ENCODE measurements at places on chromosomes 13 and 19. TPM values are rescaled to one million over a fixed set of nuclear protein-coding genes. Genes with fewer than 3 reads are reported as not detected.

- DNase-seq, result no peak
These were observed 219.1 kb downstream of the IRS2 start for GRCh38 chr13:109567315-109567714.

GRCh38 chr13:48487968-48488367, 44.9 kb downstream of the RCBTB2 start:
- DNase-seq, result no peak

Gene SIGLECL1
- not detected for total RNA-seq

GRCh38 chr13:97855570-97856303, 97.7 kb upstream of the IPO5 start:
- no peak for DNase-seq

- peak; percentile 88 for DNase-seq
These were observed 4.5 kb upstream of the SHISA7 start for GRCh38 chr19:55447421-55448174.

Gene GPR180
- 10.6 TPM for total RNA-seq

Gene KRTDAP
- total RNA-seq, result not detected

DNA sequence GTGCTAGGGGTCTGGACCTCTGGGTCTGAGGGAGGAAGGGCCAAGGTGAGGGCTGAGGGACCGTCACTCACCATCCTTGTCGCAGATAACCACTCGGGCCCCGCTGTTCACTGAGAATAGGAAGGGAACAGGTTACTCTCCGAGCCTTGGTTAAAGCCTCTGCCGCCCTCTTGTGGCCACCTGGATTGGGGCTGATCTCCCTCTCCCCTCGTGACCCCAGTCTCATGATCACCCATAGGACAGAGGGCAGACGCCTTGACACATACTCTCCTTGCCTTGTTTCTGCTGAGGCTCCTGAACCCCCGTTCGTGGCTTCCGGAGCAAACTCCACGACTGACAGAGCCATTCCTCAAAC, 580 bp downstream of the HSD17B14 start:
- DNase-seq, result peak; percentile 80

Gene SDHAF1
- 10.6 TPM for total RNA-seq

Gene SPACA4
- not detected for total RNA-seq

GRCh38 chr13:44012910-44013757, 133.4 kb downstream of the LACC1 start:
- no peak for DNase-seq

Gene GYS1
- total RNA-seq, result 14.2 TPM

DNA sequence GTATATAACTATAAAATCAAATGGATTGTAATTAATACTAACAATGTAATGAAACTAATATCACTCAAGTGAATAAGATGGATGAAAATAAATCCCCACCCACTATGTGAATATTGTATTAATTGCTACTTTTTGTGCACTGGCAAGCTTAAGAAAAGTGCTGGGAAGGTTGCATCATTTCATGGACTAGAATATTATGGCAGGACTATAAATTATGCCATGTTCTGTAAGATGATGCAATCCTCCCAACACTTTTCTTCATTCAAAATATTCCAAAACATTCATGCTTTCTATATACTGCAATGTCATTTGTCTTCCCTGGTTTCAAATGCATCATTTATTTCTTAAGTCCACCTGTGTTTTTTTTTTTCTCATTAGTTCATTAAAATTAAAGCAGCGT, 457.6 kb upstream of the GPC6 start:
- no peak for DNase-seq

- DNase-seq, result no peak
These were observed 15.2 kb downstream of the BCAT2 start for GRCh38 chr19:48795685-48796070.

GRCh38 chr13:21576426-21576825, 27.5 kb downstream of the MICU2 start:
- DNase-seq, result no peak

Gene ADAMTS10
- 46.0 TPM for total RNA-seq

Gene SULT2A1
- total RNA-seq, result not detected

- DNase-seq, result no peak
These were observed 648.3 kb upstream of the SPRY2 start for GRCh38 chr13:80989241-80989640.

DNA sequence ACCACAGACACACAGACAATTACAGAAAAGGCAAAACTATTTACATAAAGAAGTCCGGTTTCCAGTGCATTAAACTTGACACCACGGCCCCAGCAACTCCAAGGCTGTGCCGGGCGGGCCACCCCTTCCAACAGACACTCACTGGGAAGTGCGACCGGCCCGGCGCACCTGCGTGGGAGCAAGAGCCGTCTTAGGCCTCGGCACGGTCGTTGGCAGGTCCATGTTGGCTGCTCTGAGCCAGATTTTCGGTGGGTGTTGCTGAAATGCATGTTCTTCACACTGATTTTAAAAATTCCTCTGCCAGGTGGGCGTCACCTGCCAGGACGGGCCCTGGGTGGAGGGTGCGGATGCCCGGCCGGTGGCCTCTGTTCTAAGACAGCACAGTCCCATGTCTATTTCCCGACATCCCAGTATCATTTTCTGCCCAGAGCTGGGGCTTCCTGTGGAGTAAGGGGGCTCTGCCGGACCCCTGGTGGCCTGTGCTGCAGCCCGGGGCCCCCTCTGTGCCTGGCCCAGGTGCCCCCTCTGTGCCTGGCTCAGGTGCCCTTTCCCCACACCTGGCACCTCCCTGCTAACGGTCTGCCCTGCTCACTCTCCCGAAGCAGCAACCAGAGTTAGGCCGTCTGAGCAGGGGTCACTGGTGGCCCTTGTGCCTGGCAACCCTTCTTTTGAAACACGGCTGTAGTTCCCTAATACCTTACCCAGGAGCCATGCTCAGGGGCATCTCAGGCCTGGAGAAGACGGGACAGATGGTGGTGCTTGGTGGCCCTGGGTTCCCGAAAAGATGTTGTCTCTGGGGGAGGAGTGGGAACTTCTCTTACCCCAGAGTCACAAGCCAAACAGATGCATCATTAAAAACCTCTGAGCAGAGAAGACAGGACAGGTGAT, 9.2 kb downstream of the TMEM255B start:
- no peak for DNase-seq

Gene USPL1
- 46.9 TPM for total RNA-seq

GRCh38 chr19:788983-789700, 8.1 kb upstream of the PTBP1 start:
- DNase-seq, result no peak

DNA sequence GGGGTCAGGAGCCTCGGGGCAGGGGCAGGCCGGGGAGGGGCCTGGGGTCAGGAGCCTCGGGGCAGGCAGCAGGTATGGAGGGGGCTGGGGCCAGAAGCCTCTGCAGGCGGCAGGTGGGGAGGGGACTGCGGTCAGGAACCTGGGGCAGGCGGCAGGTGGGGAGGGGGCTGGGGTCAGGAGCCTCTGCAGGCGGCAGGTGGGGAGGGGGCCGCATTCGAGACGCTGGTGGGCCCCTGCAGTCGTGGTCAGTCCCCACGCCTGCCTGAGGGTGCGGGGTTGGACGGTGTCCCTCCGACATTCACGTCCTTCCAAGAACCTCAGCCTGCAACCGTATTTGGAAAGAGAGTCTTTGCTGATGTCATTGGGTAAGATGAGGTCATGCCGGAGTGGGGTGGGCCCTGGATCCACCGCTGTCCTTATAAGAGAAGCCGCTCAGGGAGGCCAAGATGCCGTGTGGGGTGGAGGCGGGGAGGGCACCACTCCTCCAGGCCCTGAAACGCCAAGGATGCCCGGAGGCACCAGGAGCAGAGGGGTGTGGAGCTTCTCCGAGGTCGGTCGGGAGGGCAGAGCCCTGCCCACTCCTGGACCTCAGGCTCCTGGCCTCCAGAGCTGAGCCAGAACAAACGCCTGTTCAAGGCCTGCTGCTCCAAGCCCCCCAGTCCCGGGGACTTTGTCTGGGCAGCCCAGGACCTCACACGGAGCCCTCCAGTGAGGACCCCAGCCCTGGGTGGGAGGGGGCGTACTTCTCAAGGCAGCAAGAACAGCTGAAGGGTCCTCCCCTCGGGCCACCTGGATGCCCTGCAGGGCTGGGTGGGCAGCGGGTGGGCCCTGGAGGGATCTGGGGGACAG, 30.1 kb downstream of the PIP5K1C start:
- DNase-seq, result no peak

GRCh38 chr13:85216576-85216975, 582.6 kb downstream of the SLITRK6 start:
- DNase-seq, result no peak

DNA sequence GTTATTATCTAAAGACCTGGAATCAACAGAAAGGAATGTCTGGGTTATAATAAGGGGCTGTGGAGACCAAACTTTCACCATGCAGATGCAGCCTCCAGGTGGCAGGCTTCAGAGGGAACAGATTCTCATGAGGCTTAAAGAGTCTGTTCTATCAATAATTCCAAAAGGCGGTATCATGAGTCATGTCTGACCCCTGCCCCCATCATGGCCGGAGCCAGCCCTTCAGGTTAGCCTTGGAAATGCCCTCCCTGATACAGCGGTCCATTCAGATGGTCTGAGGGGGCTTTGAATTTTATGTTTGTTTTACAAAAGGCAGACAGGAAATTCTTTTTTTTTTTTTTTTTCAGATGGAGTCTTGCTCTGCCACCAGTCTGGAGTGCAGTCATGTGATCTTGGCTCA, 21.7 kb upstream of the LAMP1 start:
- DNase-seq, result no peak

GRCh38 chr19:3115916-3116602, 19.8 kb upstream of the GNA15 start:
- no peak for DNase-seq

- DNase-seq, result no peak
These were observed 245.1 kb downstream of the KCTD12 start for GRCh38 chr13:76641056-76641455.

DNA sequence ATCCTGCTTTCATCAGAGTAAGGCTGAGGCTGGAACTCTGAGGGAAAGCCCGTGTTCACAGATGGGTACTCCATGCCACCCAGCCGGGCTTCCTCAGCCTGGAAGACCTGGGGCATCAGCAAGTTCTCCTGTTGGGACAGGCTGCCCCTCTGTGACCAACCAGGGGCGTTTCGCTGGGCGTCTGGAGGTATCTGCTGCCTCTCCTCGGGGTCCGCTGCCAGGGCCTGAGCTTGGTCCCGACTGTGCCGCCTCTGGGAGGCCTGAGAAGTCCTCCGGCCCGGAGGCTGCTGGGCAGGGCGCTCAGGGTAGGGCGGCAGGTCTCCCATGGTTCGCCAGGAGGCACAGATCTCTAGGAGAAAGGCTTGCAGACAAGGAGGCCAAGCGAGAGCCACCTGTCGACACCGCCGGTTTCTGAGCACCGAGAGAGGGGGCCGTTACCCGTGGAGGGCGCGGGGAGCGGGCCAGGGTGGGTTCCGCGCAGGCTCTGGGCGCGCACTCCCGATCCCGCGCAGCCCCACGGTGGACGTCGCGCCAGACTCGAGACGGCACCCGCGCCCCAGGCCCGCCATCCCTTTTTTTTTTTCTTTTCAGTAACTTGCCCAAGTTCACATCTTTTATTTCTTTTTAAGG, at the start of gene RSPH6A:
TSS of gene RSPH6A (minus strand) at position 458 of the 630 bp plus-strand sequence. CDS start at position 326, 132 bp downstream.
- no peak for DNase-seq

Gene ZFP82
- 45.5 TPM for total RNA-seq

DNA sequence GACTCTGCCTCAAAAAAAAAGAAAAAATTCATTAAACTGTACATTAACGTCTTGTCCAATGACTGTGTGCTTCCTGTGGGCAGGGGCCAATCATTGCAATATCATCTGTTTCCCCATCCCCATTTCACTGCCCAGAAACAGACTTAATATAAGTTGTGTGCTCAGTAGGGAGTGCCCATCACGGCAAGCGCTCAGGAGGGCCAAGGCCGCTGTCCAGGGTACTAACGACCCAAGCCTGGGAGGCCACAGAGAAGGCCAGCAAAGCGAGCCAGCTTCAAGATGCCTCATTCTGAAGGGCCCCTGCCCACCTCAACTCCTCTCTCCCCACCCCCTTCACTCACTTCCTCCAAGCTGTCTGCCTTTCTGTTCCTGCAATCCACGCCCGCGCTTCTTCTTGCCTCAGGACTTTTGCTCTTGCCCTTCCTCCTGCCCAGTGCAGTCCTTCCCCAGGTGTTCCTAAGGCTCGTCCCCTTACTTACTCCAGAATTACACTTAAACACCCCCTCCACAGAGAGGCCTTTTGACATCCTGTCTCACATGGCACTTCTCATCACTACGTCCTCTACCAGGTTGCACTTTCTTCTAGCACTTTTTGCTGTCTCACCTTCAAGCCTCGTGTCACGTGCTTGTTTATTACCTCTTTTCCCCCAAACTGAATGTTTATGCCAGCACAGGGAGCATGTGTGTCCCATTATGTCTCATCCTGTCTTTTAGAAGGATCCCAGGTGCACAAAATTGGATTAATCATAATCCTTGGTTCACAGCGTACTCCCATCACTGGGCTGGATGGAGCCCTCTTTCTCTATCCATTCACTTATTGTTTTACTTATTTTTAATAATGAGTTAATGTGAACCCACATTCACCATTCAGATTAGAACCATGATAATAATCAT, 11.3 kb upstream of the POU2F2 start:
- no peak for DNase-seq

DNA sequence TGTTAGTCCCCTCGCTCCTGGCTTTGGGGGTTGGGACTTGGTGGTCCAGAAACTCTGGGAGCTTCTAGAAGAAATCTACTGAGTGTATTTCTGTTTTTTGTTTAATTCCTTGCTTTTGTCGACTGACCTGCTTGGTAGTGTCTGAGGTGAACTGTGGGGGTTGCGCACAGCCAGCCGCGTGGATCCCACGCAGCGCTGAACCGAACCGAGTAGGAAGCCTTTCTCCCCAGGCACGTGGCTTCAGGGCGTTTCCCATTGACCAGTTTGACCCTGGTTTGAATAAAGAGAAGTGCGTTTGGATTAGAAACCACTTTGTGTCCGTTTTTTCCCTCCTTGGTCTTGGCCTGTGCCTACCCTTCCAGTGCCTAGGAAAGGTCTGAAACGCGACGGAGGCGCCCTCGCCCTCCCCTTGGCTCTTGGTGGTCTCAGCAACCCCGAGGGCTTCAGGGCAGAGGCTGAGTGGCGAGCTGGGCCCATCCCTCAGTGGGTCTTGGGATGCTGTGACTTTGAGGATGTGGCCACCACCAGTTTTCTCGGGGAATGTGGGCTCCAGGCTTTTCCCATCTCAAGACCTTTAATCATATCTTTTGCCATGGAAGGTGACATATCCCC, 2.7 kb upstream of the RPS15 start:
- DNase-seq, result no peak

Gene ZNF563
- total RNA-seq, result 1.9 TPM

Gene NEK3
- 11.4 TPM for total RNA-seq

DNA sequence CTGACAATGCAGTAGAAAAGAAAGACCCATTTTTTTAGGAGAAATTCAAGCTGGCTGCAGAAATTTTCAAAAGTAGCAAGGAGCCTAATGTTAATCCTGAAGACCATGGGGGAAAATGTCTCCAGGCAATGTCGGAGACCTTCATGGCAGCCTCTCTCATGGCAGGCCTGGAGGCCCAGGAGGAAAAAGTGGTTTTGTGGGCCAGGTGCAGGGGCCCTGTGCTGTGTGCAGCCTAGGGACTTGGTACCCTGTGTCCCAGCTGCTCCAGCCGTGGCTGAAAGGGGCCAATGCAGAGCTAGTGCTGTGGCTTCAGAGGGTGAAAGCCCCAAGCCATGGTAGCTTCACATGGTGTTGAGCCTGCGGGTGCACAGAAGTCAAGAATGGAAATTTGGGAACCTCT, 4.1 kb downstream of the ALG11 start:
- DNase-seq, result no peak

Gene FAM216B
- total RNA-seq, result 0.78 TPM

Gene C19orf67
- not detected for total RNA-seq

GRCh38 chr19:48608798-48609263, 2.3 kb downstream of the SPACA4 start:
- DNase-seq, result no peak

Gene AKAP11
- total RNA-seq, result 87.0 TPM

Gene LGALS14
- not detected for total RNA-seq

Gene C19orf85
- not detected for total RNA-seq

- no peak for DNase-seq
These were observed 72.1 kb downstream of the GPC6 start for GRCh38 chr13:93298713-93299112.

GRCh38 chr13:90246687-90247345, 1100.7 kb upstream of the MIR17HG start:
- no peak for DNase-seq

Measured in occipital lobe (tissue), 3 donors.